Activated CD4-positive, alpha-beta T cell treated with anti-CD3 and anti-CD28 coated beads, Interleukin-2, amount 50 U/mL, for 24 hours (primary cell): ENCODE measurements at places on chromosomes 5 and 9.

- no peak for DNase-seq
These were observed 493.5 kb upstream of the WWC1 start for GRCh38 chr5:167797933-167798332.

DNA sequence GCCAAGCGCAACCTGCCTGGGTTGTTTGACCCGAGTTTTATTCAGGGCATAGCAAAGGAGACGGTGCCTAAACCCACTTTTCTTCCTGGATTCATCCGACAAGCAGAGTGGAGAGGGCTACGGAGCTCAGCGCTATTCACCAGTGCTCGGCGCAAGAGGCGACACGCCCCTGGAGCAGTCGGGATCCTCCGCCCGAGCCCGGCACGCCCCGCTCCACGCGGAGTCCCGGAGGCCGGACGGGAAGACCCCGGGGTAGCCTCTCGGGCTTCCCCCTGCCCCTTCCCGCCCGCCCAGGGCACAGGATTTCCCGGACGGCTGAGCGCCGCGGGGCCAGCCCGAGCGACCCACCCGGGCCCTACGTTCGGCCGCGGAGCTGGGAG lies 427 bp downstream of the SERINC5 start:
- DNase-seq: peak; percentile 25

DNA sequence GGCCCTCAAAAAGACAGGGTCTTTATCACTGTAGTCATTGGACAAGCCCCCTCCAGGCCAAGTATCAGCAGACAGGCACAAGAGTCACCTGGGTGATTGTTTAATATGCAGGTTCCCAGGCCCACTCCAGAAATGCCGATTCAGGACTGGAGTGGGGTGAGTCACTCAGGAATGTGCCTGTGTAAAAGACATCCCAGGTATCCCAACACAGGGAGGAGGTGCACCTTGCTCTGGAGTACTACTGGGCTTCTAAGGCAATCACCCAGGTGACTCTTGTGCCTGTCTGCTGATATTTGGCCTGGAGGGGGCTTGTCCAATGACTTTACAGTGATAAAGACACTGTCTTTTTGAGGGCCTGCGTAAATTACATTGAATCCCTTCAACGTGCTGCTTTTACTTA lies 40.6 kb downstream of the ACTL7B start:
- DNase-seq: no peak

- no peak for DNase-seq
These were observed 215.8 kb downstream of the EPB41L4A start for GRCh38 chr5:112203229-112203628.

DNA sequence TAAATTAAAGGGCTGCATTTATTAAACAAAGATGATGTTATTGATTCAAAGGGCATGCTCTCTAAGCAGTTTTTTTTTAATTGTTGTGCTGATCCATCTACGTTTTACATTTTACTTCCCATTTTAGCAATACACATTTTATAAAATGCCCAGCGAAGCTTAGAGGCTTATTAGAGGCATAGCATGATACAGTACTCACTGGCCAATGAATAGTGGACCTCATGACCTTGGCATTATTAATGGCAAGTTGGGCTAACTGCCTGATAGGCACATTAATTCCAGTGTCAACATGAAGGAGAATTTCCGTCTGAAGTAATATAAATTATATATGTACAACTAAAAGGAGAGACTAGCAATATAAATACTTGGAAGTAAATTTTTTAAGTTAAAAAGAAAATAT lies 837.2 kb downstream of the EFNA5 start:
- DNase-seq: no peak

- DNase-seq: no peak
These were observed 32.4 kb downstream of the INSL4 start for GRCh38 chr9:5263351-5264218.

DNA sequence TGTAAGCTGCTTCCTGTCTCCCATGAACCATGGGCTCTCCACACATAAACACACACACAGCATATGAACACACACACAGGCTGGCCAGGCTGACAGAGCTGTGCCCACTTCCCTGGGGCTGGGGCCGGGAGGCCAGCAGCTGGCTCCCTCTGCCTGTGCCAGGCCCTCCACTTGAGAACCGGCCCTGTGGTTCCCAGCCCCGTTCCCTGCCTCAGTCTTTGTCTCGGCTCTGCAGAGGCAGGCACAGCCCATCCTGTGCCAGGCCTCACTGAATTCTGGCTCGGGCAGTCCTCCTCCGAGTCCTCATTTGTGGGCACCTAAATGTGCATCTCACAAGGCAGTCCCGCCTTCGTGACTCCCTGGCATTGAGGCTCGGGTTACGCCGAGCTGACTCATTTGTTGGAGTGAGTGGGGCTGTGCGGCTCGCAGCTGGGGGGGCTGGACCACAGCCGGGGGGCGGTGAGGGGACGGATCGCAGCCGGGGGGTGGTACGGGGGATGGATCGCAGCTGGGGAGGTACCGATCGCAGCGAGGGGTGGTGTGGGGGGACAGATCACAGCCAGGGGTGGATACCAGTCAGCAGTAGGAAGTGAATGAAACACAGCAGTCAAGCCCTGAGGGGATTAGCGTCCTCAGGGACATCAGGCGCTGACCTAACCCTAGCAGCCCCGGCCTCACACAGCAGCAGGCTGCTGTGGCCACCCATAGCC lies 72.3 kb downstream of the PSMB7 start:
- DNase-seq: no peak

DNA sequence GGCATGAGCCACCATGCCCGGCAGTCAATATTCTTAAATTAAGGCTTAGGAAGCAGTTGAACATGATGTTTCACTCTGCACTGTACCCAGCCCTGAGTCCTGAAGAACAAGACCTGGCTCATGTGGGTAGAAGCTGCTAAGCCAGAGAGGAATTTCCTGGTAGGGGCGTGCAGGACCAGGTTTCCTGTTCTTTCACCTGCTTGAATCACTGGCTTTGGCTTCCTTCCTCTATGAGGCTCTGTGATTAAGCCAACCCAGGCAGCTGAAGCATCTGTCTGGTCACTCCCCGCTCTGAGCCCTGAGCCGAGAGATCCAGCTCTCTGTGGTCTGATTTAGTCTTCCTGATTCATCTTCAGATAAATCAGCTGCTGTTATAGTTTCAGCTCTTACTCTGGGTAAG lies 29.1 kb downstream of the CFAP77 start:
- DNase-seq: no peak

DNA sequence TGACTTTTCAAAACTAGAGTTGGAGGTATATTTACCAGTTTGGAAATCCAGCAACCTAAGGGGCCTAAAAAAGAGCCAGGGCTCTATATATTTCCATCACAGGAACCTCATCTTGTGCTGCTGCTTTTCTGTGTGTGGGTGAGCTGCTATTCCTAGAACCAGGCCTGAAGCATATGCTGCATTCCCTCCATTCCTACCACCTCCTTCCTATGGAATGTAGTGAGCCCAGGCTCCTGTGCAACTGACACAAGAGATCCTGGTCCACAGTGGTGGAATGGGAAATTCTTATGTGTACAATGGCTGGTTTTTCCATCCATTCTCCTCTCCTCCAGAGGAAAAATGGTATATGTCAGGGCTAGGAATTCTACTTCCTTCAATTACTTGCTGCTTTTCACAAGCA lies 39.1 kb downstream of the SPEF2 start:
- no peak for DNase-seq

DNA sequence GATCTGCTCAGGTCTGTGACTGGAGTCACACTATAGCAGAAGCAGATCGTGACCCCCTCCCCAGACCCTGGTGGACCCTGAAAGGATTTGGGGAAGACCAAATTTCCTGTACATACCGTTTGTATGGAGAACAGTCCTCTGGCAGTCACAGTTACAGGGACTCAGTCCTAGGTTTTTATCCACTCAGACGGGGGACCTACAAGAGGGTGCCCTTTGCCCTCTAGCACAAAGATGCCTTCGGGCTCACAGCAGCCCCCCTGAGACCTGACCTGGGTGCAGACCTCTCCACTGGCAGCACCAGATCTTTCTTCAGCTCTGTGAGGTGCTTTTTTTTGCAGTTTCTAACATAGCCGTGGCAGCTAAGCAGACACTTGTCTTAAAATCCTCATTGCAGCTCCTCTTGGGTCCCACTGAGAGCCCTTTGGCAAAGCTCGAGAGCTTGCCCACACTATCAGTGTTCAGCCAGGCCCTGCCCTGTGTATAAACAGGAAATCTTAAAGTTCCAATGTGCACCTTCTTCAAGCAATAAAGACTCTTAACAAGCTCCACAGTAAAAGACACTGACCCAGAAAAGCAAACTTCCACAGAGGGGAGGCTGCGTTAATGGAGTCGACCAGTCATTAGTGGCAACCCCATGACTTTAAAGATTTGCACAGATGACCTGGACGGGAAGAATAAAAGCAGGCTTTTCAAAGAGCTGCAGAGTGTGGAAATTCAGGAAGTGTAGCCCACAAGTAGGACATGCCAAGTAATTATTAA lies 71.8 kb upstream of the LHFPL2 start:
- no peak for DNase-seq

DNA sequence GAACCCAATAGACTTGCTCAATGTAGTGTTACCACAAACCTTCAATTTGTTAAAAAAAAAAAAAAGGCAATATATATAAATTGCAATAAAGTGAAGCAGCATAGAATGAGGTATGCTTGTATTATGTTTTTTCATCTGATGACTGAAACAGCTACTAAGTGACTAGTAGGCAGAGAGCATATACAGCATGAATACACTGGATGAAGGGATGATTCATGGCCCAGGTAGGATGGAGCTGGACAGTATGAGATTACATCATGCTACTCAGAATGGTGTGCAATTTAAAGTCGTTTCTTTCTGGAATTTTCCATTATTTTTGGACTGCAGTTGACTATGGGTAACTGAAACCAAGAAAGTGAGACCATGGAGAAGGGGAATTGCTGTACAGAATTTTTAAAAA lies 161.2 kb downstream of the GNA14 start:
- DNase-seq: no peak

DNA sequence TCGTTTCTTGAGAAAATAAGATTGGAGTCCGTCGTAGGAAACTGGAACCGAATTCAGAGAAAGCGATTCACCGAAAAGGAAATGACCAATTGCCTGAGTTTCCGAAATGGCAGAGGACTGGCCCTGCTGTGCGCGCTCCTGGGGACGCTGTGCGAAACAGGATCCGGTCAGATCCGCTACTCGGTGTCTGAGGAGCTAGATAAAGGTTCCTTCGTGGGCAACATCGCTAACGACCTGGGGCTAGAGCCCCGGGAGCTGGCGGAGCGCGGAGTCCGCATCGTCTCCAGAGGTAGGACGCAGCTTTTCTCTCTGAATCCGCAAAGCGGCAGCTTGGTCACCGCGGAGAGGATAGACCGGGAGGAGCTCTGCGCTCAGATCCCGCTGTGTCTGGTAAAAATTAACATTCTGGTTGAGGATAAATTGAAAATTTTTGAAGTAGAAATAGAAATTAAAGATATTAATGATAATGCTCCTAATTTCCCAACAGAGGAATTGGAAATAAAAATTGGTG lies 379 bp downstream of the PCDHGA3 start:
- no peak for DNase-seq

- no peak for DNase-seq
These were observed 263.3 kb downstream of the TMEM167A start for GRCh38 chr5:82813861-82814260.

DNA sequence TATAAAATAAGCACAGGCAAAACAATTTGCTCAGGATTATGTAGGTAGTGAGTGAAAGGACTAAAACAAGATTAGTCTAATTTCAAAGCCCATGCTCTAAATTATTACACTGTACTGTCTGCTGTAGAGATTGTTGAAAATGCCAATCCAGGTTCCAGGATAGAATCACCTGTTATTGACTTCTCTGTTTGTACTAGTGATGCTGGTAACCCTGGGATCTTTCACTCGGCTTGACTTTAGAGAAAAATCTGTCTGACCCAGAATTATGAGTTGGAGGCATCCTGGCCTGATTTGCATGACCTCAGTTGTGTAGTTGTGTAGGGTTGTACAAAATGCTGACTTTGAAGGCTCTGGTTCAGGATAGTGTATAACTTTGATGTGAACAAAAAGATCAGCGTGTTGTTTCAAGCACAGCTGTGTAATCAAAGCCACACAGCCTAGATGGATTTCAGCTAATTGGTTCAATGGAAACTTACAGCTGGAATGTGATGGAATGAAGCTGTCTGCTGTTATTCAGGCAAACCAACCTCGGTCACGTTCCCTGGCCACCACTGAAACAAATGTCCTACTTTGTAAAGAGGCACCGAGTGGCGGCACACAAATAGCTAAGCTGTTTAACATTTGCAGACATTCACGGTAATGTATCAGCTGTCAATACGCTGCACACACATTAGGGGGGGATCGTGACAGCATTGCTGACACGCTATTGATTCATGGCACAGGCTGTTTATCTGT lies 340.3 kb downstream of the KCTD16 start:
- DNase-seq: no peak

DNA sequence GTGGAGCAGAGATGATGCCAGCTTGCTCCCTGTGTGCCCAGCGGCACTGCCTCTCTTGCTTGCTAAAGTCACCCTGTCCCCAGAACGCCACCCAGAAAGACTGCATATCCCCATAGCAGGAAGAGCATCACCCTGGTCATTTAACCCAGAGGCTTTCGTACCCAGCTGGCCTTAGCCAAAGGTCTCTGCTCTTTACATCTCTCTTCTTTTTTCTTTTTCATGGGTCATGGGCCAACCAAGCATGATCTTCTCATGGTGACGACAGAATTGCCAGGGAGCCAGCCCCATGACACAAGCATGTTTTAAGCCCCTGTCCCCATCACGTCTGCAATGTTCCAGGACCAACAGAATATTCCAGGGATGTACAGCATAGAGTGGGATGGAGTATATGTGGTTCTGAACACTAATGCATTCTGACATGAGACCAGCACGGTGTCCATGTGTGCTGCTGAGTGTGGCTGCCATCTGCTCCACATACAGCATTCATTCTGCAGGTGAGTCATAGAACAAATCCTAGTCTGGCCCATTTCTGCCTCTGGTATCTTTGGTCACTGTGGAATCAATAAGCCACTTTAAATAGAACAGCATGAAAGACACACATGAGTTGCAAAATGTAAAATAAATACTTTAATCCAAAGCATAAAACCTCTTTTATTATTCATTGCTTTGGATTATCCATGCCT lies 203.0 kb downstream of the MED10 start:
- DNase-seq: no peak

- DNase-seq: no peak
These were observed 1.7 kb downstream of the FBP2 start for GRCh38 chr9:94591876-94592275.

GRCh38 chr5:10461904-10462555 lies 20.4 kb downstream of the ROPN1L start:
- DNase-seq: no peak

DNA sequence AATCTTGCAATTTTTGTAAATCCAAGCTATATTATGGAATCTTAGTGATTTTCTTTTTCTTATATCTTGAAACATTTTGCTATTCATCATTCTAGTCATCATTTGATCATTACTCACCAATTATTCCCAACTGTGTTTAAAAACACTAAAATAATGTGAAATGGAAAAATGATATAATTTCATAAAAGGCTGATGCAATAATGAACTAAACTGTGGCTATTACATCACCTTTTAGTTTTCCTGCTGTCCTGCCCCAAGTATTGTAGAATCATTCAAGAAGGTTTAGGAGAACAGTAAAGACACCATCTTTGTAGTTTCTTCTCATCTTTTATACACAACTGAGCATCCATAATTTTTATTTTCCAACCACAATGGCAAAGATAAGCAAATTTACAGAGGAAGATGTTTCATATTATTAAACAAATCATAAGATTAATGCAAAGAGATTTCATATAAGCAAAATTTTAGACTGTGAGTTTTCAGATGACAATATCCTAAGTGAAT lies 431.0 kb upstream of the SLC30A5 start:
- no peak for DNase-seq

- DNase-seq: no peak
These were observed 4.0 kb upstream of the PLAC8L1 start for GRCh38 chr5:146109379-146109778.
